EH (cell line): ENCODE measurements at places on chromosomes 2 and 18.

DNA sequence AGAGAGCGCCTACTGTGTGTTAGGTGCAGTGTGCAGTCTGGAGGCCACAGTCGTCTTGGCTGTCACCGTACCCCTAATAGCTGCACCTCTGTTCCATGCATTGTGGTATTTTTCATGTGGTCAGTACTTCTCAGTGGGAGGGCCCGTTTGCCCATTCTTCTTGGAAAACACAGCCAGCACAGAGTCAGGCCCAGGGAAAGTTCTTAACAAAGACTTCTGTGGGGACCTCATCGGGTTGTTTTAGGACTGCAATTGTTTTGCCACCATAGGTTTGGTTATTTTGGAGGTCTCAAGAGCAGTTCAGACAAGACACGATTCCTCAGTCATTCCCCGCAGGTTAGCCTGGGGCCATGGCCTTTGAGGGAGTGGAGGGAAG is 62.3 kb downstream of the SMIM21 start:
- DNase-seq = no peak

GRCh38 chr2:182907081-182907830 is 40.8 kb upstream of the FRZB start:
- no peak for DNase-seq

- no peak for DNase-seq
These were observed 32.4 kb downstream of the CUL3 start for GRCh38 chr2:224552771-224553170.

GRCh38 chr18:8081872-8082553 is 514.9 kb downstream of the PTPRM start:
- DNase-seq = no peak

- DNase-seq = no peak
These were observed 99.6 kb downstream of the DPP4 start for GRCh38 chr2:161974461-161974860.
